Sigmoid colon (tissue), 7 donors: ENCODE measurements at places on chromosomes 5 and 9. TPM values are rescaled to one million over a fixed set of nuclear protein-coding genes. Genes with fewer than 3 reads are reported as not detected.

DNA sequence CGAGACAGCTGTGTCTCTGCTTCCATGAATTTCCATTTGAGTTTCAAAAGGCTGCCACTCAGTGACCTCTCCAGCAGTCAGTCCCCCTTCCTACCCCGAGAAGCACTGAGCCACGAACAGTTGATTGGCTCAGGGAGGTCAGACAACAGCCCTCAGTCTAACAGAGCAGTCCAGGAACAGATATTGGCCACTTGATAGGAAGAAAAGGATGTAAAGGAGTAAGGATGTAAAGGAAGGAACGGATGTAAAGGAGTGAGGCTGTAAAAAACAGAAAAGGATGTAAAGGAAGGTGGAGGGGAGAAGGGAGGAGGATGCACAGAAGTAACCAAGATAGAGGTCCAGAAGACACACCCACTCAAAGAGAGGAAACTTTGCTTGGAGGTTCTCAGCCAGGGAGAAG, 3.2 kb upstream of the NR4A3 start:
- DNase-seq, result no peak

GRCh38 chr5:55218967-55219366, 8.1 kb downstream of the MCIDAS start:
- DNase-seq, result no peak

DNA sequence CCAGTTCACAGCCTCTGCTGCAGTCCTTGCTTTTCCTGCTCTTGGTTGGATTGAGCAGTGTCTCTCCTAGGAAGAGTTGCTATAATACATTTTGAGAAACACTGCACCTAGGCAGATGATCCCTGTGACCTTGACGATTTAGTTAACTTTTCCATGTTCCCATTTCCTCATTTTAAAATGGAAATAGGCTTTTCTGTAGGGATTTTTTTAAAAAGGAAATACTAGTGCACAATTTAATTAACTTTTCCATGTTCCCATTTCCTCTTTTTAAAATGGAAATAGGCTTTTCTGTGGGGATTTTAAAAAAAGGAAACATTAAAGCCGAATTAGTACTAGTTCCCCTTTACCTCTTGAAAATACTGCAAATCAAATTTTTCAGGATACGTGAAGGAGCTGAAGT, 4.7 kb downstream of the ATP6V0E1 start:
- DNase-seq, result no peak

- DNase-seq, result no peak
Measured at GRCh38 chr5:22998362-22998761, 145.2 kb upstream of the CDH12 start.

GRCh38 chr5:2240118-2240904, 357.6 kb upstream of the IRX4 start:
- no peak for DNase-seq

- no peak for DNase-seq
Measured at GRCh38 chr5:160500786-160501779, 79.4 kb downstream of the PTTG1 start.

DNA sequence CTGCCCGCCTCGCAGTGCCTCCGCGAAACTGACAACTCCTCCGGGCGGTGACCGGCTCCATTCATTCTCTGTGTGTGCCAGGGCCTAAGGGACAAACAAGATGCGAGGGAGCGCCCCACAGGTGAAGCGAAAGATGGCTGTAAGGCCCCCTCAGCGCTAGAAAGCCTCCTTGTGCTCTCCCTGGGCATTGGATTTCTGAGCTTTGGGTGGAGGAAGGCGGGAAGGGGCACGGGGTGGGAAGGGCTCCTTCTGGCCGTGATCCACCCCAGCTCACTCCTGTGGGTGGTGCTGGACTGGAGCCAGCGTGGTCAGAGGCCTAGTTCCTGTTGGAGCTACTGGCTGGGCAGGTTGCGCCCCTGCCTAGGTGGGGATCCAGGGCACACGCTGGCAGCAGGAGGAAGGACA, 943 bp downstream of the GALNT12 start:
- DNase-seq, result peak; percentile 75

DNA sequence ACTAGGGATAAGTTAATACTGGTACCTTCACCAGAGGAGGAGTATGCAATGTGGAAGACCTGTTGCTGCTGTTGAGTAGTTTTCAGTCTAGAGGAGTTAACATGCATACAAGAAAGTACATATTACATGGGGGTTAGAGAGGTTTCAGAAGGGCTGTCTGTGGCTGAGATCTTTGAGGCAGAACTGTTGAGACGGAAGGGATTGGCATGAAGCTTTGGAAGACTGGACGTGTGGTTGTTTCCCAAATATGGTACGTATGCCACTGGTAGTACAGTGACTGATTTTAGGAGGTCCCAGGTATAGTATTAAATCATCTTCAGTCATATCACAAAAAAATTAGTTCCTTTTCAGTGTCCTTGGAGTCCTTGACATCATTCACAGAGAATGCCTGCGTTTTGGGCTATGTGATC, 17.6 kb downstream of the TNFAIP8 start:
- DNase-seq, result no peak

- DNase-seq, result no peak
Measured at GRCh38 chr5:6393596-6394194, 15.3 kb upstream of the MED10 start.

DNA sequence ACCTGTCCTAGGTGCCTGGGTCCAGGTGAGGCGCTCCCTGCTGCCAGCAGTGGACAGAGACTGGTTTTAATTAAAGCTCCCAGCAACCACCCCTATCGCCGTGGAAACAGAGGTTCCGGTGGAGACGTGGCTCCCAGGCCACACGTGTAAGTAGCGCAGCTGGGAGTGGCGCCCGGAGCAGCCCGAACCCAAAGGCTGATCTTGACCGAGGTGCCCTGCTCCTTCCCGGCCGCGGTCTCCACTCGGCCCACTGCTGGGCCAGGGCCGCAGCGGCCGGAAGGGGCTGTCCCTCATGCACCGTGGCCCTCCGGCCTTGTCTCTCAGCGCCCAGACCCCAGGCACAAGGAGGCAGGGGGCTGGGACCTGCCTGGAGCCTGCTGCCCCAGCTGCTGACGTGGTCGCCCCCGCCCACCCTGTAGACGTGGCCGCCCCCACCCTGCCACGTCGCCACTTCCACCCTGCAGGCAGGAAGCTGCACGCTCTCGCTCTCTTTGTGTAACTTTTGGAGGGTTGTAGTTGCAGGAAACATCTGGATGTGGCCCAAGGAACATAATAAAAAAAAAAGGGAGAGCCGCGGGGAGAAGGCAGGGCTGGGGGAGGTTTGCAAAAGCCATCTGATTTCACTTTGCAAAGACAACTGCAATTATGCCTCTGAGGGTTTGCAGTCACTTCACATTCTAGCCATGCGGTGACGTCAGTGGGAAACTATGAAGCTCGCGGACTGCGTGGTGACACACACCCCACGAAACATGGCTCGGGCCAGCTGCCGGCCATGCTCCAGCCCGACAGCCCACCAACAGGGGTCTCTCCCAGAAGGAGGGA, 129.9 kb downstream of the RXRA start:
- peak; percentile 96 for DNase-seq

- DNase-seq, result no peak
Measured at GRCh38 chr5:72115296-72115695, 8.0 kb downstream of the MAP1B start.

DNA sequence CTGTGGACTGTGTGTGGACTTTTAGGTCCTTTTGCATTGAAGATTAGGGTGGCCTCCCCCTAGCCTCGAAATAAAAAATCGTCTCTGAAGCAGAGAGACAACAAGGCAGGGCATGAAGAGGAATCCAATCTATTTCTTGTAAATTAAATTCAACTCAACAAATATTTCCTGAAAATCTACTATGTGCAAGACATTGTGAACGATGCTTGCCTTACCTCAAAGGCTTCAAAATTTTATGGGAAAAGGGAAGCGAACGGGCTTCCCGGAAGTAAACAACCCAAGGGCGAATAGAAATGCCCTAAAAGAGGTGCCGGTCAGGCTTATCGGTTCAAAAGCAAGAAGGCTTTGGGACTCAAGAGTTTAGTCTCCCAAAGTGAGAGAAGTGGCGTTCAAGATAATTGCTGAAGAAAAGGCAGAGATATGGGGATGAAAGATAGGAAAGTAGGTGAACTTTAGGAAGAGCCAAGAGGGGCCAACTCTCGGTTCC, 525 bp downstream of the KIF24 start:
- no peak for DNase-seq

SYNPO gene
- total RNA-seq, result 8.9 TPM

- DNase-seq, result no peak
Measured at GRCh38 chr9:28289746-28290145, 716.5 kb upstream of the C9orf72 start.

DNA sequence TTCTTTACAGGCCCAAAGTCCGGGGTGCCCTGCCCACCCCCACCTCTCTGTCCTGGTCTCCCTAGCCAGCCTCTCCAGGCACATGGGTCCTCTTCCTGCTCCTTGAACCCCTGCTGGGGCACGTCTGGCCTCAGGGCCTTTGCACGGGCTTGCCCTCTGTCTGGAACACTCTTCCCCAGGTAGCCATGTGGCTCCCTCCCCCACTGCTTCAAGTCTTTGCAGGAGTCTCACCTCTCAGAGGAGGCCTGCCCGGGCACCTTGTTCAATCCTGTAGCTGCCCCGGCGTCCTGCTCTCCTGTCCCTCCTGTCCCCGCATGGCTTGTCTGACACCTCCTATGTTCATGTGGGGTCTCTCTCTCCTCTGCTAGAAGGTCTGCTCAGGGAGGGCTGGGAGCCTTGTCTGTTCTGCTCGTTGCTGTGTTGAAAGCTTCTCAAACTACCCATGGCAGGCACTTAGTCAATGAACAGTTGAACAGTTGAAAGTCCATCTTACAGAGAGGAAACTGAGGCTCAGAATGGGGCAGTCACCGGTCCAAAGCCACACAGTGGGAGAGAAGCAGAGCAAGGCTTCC, 241.4 kb downstream of the PBX3 start:
- peak; percentile 47 for DNase-seq

DNA sequence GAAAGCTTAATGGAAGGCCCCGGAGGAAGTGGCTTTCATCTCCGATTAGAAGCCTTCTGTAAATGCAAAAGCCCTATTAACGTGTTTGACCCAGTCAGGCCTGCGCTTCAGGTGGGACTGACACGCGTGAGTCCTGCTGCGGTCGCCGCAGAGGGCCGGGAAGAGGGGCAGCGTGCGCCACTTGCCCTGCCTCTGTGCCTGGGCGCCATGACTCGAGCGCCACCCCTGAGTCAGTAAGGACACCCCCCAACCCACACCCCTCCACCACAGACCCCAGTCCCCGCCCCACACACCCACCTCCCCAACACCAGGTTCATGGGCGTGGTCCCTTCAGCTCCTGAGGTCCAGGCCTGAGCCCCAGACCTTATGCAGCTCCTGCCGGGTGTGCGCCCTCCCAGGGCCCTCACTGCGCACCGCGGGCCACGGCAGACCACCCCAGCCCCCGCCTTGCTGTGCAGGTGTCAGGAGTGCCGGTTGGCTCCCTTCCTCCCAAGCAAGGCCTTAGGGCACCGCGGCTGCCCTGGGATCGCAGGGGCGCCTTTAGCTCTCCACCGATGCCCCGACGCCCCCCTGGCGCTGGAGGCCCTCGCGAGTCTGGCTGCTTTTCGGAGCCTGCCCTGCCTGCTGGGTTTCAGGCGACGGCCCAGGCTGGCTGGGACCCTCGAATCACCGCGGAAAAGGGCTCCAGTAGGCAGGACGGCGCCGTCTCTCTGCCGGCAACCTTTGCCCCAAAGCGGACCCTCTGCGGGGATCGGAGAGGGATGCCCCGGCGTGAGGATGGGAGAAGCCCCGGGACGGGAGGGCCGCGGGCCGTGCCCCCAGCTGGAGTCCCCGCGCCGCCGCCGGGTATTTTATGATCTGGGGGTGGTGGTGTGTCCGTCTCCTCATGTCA, 625 bp upstream of the OLFM1 start:
- DNase-seq, result no peak

BARHL1 gene
- not detected for total RNA-seq

DNA sequence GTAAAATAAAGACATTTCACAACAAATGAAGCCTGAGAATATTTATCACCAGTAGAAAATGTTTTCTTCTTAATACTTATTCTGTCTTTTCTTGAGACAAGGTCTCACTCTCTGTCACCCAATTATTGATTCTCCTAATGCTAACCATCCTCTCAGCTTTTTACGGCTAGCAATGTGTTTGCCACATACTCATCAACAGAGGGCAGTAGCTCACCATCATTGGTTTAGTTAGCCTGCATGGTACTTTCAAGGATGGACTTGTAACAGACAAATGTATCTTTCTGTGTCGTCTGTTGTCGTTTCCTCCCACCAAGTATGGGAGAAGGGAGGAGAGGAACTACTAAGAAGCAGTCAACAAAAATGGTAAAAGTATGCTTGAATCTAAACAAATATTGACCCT, 5.9 kb upstream of the ACO1 start:
- DNase-seq, result no peak

DNA sequence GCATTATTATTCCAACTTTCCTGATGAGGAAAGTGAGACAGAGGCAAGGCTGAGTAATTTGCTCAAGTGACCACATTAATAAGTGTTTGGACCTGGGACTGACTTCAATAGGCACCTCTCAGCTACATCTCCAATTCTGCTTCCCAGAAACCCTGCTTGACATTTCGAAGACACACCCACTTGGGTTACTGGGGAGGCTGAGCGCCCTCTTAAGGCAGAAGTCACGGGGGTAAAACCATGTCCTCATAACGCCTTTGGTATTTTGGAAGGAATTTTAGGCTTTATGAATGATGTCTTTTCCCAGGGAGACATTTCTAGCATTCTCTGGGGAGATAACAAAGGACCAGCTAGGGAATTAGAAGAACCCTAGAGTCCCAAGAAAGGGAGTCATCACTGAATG, 53.3 kb downstream of the TRPC7 start:
- no peak for DNase-seq

C9orf50 gene
- total RNA-seq, result not detected

DNA sequence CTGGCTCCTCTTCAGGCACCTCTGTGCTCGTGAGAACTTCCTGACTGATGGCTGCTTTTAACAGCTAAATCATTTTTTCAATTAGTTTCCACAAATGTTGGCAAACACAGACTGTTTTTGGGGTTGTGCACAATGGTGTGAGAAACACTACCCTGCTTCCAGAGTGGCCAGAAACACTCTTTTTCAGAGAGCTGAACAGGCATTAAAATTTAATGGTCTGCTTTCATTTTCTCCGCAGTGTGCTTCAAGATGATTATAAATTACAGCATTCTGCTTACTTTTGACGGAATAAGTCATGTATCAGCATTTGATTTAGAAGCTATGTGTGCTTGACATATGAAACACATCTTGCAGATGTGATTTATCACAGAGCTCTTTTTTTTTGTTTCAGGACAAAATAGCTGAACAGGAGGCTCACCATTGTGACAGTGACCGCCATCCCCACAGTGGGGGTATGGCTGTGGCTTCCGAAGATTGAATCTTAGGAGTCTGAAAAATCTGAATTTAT, 454.5 kb upstream of the ZNF608 start:
- DNase-seq, result no peak

NR5A1 gene
- total RNA-seq, result not detected

PPP6C gene
- total RNA-seq, result 24.9 TPM

GARNL3 gene
- total RNA-seq, result 10.2 TPM

C5orf34 gene
- total RNA-seq, result 1.5 TPM

- no peak for DNase-seq
Measured at GRCh38 chr9:106529616-106530015, 333.4 kb upstream of the ZNF462 start.

LCN9 gene
- total RNA-seq, result not detected

GRCh38 chr5:114192108-114192507, 169.8 kb upstream of the KCNN2 start:
- no peak for DNase-seq

KIF20A gene
- 0.55 TPM for total RNA-seq

GRCh38 chr9:93532141-93532540, 44.2 kb upstream of the PHF2 start:
- no peak for DNase-seq

GRCh38 chr5:97559827-97560598, 377.0 kb upstream of the RIOK2 start:
- DNase-seq, result no peak

- DNase-seq, result no peak
Measured at GRCh38 chr5:16482891-16483290, 17.3 kb upstream of the ZNF622 start.

- no peak for DNase-seq
Measured at GRCh38 chr9:136629879-136630661, 32.6 kb upstream of the EGFL7 start.
